ENCODE measurements at places on chromosomes 3 and 15.

DNA sequence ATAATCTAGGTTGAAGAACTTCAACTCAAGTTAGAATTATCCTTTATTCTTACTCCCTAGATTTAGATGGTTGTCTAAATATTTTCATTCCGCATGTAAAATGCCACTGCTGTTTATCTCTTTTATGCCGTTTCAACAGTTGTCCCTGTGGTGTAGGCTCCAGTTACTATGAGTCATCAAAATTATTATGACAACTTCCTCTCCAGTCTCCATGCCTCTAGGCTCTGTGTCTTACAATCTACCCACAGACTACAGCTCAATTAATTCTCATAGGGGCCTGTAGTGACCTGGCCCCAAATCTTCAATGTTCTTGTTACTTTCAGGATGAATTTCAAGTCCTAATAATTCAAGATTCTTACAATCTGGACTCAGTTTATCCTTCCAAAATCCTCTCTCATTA, 105.8 kb upstream of the UNC13C start:
- DNase-seq, result no peak

DNA sequence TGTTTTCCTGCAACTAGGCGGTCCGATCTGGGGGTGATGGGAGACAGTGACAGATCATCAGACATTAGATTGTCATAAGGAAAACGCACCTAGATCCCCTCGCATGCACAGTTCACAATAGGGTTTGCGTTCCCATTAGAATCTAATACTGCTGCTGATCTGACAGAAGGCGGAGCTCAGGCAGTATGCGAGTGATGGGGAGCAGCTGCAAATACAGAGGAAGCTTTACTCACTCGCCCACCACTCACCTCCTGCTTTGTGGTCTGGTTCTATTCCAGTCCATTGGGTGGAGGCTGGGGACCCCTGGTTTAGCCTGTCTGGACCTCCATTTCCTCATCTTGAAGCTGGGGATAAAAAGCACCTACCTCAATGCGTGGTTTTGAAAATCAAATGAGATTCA, 437.5 kb upstream of the PROK2 start:
- no peak for DNase-seq

- DNase-seq, result no peak
Measured at GRCh38 chr3:43497422-43497821, 124.4 kb downstream of the ANO10 start.

DNA sequence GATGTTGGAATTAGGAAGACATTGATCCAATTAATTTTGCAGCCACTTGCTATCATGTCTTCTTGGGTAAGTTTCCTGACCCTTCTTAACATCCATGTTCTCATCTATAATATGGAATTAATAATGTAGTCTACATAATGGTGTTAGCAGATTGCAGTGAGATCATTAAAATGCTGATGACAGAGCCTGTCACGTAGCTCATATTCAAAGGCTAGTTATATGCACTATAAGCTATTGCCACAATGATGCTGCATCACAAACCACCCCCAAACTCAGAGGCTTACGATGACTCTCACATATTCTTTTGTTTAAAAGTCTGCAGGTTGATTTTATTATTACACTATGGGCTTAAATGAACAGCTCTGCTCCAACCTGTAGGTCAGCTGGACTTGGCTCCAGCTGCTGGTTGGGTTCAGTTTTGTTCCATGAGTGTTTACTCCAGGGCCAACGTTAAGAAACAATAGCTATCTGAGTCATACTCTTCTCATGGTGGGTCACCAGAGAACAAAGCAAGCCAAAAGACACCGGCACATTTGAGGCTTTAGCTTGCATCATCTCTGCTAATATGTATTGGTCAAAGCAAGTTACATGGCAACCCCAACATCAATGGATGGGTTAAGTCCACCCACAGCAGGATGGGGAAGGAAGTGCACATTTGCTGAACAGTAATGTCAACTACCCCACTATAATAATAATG, 250.0 kb upstream of the SLCO3A1 start:
- no peak for DNase-seq

DNA sequence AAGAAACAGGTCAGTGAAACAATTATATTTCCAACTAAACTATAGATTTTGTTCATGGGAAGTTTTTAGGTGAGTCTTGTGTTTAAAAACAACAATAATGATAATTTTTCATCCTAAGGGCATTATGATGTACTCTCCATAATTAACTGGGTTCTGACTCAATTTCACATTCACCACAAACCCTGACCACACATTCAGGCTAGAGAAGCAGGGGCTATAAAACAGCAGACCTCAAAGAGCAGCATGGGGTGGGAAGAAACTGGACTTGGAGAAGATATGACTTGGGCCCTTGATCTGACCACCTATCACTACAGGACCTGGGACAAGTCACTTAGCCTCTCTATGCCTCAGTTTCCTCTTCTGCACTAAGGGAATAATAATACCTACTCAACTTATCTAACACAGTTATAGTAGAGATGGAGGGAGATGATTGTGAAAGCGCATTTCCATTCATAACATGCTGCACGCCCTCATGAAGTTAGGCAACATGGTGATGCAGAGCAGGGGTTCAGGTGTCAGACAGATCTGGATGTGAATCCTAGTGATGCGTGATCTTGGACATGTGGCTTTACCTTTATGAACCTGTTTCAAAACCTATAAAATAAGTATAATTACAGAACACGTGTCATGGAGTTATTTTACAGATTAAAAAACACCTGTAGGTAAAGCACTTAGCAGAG, 63.0 kb upstream of the ACP3 start:
- DNase-seq, result no peak

DNA sequence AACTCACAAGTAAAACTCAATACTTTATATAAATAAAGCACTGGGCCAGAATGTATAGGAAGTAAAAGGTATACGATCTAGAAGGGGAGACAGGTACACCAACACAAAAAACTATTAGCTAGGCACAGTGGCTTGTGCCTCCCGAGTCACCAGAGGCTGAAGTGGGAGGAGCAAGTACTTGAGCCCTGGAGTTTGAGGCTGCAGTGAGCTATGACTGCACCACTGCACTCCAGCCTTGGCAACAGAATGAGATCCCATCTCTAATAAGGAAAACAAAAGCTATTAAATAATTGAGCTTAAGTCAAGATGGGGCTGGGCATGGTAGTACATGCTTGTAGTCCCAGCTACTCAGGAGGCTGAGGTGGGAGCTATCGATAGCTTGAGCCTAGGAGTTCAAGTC, 17.0 kb downstream of the PIK3CB start:
- DNase-seq, result no peak

- DNase-seq, result no peak
Measured at GRCh38 chr3:178507507-178508442, 28.5 kb upstream of the KCNMB2 start.

DNA sequence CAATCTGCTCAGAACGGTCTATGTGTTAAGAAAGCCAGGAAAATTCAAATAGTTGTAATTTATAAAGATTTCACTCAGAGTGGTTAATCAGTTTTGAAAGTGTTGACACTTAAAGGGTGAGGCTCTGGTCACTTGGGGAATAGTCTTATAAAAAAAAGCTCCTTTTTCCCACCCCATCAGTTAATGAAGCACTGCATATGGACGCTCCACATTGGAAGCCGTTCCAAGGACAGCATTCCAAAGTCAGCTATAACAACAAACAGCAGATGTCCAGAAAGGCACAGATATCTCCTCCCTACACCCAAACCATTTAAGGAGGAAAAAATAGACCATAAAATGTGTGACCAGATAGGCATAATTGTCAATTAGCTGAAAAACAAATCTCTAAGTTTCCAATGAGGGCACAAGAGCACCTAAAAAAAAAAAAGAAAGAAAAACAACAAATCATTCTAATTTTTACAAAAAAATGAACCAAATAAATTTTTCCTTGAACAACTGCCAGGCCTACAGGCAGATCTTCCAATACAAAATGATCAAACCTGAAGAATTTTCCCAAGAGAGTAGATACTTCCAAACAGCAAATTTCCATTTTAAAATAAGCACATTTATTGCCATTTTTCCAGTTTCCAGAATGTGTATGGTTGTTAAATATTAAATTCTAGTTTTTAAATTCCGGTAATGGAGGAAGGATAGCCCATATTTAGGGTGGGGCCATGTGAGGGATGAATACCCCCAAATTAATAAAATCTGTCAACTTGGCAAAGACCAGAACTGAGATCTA, 198.3 kb downstream of the ERC2 start:
- no peak for DNase-seq

- DNase-seq, result no peak
Measured at GRCh38 chr15:39192979-39193560, 387.8 kb upstream of the THBS1 start.
